ENCODE measurements at places on chromosomes 3 and 15. TPM values are rescaled to one million over a fixed set of nuclear protein-coding genes. Genes with fewer than 3 reads are reported as not detected.

Gene FAM107A
- under 0.01 TPM for total RNA-seq

Gene AGBL1
- not detected for total RNA-seq

Gene IMP3
- 45.1 TPM for total RNA-seq

GRCh38 chr3:124492824-124493223 lies 237.4 kb upstream of the UMPS start:
- no peak overlapping the region for H3K4me3 ChIP-seq
- H3K4me1 ChIP-seq, result no peaks in the 10 kb centered on the region
- H3K27ac ChIP-seq, result no peak overlapping the region
- DNase-seq, result peak; percentile 14
- H3K27me3 ChIP-seq, result peaks cover 3% of the 10 kb centered on the region

GRCh38 chr3:106276755-106277612 lies 408.2 kb upstream of the CBLB start:
- H3K4me3 ChIP-seq, result no peak overlapping the region
- H3K27ac ChIP-seq, result no peak overlapping the region
- no peaks in the 10 kb centered on the region for H3K4me1 ChIP-seq
- no peak for DNase-seq

Measured in fibroblast of lung (primary cell).